Mucosa of gallbladder (tissue), 1 donor: ENCODE measurements at places on chromosomes 2 and 18. TPM values are rescaled to one million over a fixed set of nuclear protein-coding genes. Genes with fewer than 3 reads are reported as not detected.
A peak's percentile ranks its signal among the peaks of the same experiment; 100 is the strongest.

DNA sequence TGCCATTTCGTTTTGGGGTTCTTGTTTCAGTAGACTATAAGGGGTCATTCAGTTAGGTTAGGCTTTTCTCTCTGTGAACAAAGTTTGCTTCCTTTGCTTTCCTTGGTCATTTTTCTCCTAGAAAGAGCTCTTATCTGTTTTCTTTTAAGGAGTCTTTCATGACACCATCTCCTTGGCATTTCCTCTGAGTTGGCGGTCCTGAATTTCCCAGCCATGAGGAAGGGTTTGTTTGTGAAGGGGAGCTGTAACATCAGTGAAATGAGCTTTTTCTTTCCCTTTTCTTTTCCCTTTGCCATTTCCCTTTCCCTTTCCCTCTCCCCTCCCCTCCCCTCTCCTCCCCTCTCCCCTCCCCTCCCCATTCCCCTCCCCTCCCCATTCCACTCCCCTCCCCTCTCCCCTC is 61.7 kb downstream of the MAP4K4 start:
- DNase-seq, result no peak

SLC23A3 gene
- total RNA-seq, result 4.7 TPM

- no peak for DNase-seq
Observed at GRCh38 chr2:74537140-74537539, 7.4 kb downstream of the HTRA2 start.

GRCh38 chr2:70686577-70687460 is 81.2 kb downstream of the ADD2 start:
- DNase-seq, result no peak

DNA sequence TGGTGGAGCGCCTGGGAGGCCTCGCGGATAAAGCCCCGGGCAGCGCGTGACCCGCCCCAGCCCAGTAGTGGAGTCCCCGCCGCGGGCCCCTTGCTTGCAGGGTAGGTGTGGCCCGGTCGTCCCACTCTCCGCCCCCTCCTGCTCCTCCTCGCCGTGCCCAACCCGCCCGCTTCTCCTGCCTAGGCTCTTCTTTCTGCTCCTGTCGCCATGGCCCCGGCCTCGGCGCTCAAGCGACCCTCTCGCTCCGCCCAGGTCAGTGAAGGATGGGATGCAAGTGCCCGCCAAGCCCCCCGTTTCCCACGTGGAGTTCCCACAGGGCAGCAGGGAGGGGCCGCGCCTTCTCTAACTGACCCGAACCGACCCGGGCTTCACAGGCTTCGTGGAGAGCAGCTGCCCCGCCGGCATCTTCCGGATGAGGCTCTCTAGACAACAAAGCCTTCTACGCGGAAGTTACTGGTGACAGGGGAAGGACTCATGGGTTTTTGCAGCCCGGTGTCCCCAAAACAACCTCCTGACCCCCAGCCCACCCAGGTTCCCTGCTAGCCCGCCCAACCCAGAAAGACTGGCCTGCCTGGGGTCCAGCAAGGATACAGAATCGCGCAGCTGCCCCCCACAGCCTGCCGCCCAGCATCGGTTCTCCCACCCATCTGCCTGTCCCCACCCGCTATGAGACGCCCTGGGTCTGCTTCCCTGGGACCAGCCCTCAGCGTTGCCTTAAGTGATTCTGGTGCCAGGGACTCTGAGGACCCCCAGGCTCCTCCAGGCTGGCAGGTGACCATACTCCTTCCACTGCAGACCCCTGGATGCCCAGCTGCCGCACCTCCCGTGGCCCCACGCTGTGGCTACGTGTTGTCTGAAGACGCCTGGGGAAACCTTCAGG is 32.8 kb downstream of the TTC32 start:
- DNase-seq, result peak; percentile 31

- no peak for DNase-seq
Observed at GRCh38 chr2:71043531-71044407, 24.7 kb upstream of the NAGK start.

- DNase-seq, result no peak
Observed at GRCh38 chr2:169388161-169388560, 25.8 kb upstream of the LRP2 start.
